A549 treated with DMSO at 1 μM for 4 hours (cell line): ENCODE measurements at places on chromosomes 5 and 9. TPM values are rescaled to one million over a fixed set of nuclear protein-coding genes. Genes with fewer than 3 reads are reported as not detected.

Gene AIF1L
- 1.2 to 1.5 TPM (median 1.3 TPM) in 5 replicates for total RNA-seq

Gene BHMT2
- not detected in 5 replicates for total RNA-seq

Gene CDKN2B-AS1
- not detected in 5 replicates for total RNA-seq

Gene CNTNAP3B
- 14.0 to 19.7 TPM (median 17.4 TPM) in 5 replicates for total RNA-seq

Gene DOLPP1
- total RNA-seq: 17.6 to 23.6 TPM (median 22.1 TPM) in 5 replicates

Gene NTNG2
- total RNA-seq: 1.6 to 2.5 TPM (median 2.1 TPM) in 5 replicates

Gene SLC36A2
- not detected in 5 replicates for total RNA-seq
